ENCODE measurements at places on chromosomes 6 and 20. TPM values are rescaled to one million over a fixed set of nuclear protein-coding genes. Genes with fewer than 3 reads are reported as not detected.

Gene ELOVL4
- 1.6 TPM for total RNA-seq

Gene TCF15
- not detected for total RNA-seq

Gene VSTM2L
- total RNA-seq, result 7.4 TPM

Gene GSTA2
- not detected for total RNA-seq

Gene MOG
- total RNA-seq, result not detected

Gene GPANK1
- 10.0 TPM for total RNA-seq

Gene KHDC1L
- 0.51 TPM for total RNA-seq

Gene NFKBIL1
- total RNA-seq, result 11.3 TPM

Gene BANF2
- total RNA-seq, result not detected

Gene HDGFL1
- total RNA-seq, result not detected

Gene GPSM3
- total RNA-seq, result 0.38 TPM

Gene RAET1G
- 9.7 TPM for total RNA-seq

Gene OR12D1
- total RNA-seq, result not detected

Gene PNLDC1
- total RNA-seq, result not detected

Gene PAK5
- total RNA-seq, result not detected

Measured in A549 treated with RU486 at 1 μM for 4 hours (cell line).